T-helper 1 cell treated with Interleukin-12 subunit alpha and Interleukin-12 subunit beta and Interleukin-4 antibody, amounts not matched to agents 30 ng/mL and 1 ng/mL, for 36 hours (primary cell): ENCODE measurements at places on chromosomes 7 and 10. TPM values are rescaled to one million over a fixed set of nuclear protein-coding genes. Genes with fewer than 3 reads are reported as not detected.

The TMEM273 gene
- 11.1 and 11.2 TPM in 2 replicates for total RNA-seq

The ERVW-1 gene
- not detected in 2 replicates for total RNA-seq

The ACTR3C gene
- total RNA-seq: 12.8 and 14.1 TPM in 2 replicates

The CNTNAP2 gene
- not detected in 2 replicates for total RNA-seq

The NDUFB2 gene
- 162 and 169 TPM in 2 replicates for total RNA-seq

The HECTD2 gene
- 1.7 and 2.9 TPM in 2 replicates for total RNA-seq

The RAB19 gene
- 16.3 and 16.5 TPM in 2 replicates for total RNA-seq

The PLAU gene
- 1.1 and 1.5 TPM in 2 replicates for total RNA-seq

The MBL2 gene
- not detected in 2 replicates for total RNA-seq

The SPOCK2 gene
- 341 and 344 TPM in 2 replicates for total RNA-seq

The MKI67 gene
- total RNA-seq: 219 and 221 TPM in 2 replicates

The NEURL1 gene
- 2.2 and 2.3 TPM in 2 replicates for total RNA-seq

The LIPM gene
- not detected in 2 replicates for total RNA-seq

The TRIP6 gene
- total RNA-seq: 26.3 and 28.4 TPM in 2 replicates

The PCLO gene
- not detected in 2 replicates for total RNA-seq

The PTF1A gene
- not detected in 2 replicates for total RNA-seq

The SPACDR gene
- total RNA-seq: 2.5 and 2.9 TPM in 2 replicates

The OR9A2 gene
- not detected in 2 replicates for total RNA-seq

The MYOF gene
- 1.8 and 2.3 TPM in 2 replicates for total RNA-seq

The FOXI2 gene
- not detected in 2 replicates for total RNA-seq
